ENCODE measurements at places on chromosomes 16 and 17.
A peak's percentile ranks its signal among the peaks of the same experiment; 100 is the strongest.

GRCh38 chr17:77096570-77097214, 44.1 kb upstream of the SEC14L1 start:
- DNase-seq: no peak

- DNase-seq: no peak
These were observed 89.3 kb upstream of the CIBAR2 start for GRCh38 chr16:85201574-85201973.

DNA sequence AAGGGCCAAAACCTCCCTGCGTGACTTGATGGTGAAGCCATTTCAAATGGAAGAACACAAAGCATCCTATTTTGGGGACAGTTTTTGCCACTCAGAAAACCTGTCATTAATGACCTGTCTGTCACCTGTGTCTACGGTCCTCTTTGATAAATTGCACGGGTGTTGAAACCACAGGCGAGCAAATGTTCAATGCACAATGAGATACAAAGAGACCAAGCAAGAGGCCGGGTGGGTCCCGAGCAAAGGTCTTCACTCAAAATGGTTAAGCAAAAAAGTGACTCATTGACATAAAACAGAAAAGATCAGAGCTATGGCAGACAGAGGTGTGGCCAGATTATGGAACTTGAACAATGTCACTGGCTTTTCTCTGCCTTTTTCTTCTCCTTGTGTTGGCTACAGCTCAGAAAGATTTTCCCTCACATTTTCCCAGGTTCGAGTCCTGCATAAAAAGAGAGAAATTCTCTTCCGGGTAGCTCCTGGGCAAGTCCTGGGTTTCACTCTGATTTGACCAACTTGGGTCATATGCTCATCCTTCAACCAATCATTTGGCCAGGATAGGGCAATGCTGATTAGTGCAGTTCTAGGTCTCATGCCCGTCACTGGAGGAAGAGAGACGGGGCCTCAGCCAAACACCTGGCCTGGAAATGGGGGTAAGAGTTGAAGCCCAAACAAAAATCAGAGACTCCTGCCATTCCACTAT, 92.2 kb downstream of the CMC2 start:
- DNase-seq: no peak

- DNase-seq: no peak
These were observed 8.7 kb upstream of the MKS1 start for GRCh38 chr17:58227733-58228132.

DNA sequence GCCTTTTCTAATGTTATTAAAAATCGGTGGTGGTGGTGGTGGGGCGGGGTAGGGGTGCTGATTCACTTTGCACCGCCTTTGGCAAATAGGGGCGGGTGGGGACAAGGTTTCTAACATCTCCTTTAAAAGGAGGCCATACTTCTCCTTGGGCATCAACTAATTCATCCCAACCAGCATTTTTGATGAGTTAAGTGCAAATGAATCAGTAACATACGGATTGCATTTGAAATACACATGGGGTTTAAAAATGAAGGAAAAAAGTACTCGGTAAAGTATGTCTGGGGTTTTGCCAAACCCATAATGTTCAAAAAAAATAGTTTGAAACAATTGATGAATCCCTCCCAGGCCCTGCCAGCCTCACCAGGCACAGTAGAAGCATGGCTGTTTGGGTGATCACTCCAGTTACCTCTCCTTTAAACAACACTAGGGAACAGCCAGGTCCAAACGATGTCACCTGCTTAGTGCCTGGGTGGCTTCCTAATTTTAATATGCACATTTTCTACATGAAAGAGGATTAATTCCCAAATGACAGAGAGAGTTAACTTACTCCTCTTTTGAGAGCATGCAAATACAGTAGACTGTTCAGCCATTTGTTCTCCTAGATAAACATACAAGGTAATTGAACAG, 107.2 kb downstream of the ANKFN1 start:
- no peak for DNase-seq

DNA sequence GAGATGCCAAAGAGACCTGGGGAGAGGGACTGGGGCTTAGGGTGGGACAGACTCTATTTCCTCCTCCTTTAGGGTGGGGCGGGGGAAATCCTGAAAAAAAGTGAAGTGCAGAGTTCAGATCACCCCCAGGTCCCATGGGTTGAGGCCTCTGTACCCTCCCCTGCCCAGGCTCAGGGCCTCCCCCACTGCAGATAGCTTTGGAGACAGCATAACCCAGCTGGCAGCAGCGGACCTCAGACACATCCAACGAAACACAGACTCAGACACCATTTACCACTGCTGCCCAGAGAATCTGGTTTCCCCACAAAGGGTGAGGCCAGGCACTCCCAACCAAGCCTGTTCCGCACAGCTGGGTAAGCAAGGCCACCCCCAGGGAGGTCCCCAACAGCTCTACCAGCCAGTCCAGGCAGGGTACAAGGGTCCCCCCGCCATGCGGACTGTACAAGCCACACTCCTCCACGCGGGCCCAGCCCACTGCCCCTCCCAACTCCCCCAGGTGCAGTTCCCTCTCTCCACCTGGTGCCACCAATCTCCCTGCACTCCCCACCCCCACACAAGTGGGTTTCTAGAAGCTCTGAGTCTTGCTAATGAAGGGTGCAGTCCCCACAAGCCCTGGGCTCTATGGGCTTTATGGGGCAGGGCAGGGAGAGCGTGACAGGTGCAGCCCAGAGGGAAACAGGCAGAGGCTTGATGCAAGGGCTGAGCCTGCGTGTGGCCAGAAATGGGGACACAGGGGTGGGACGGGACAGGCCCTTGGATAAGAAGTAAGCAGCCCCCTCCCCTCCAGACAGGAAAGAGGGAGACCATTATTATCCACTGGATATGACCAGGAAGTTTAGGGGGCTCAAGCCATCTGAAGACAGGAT, 8.9 kb downstream of the RHBDF2 start:
- DNase-seq: no peak

DNA sequence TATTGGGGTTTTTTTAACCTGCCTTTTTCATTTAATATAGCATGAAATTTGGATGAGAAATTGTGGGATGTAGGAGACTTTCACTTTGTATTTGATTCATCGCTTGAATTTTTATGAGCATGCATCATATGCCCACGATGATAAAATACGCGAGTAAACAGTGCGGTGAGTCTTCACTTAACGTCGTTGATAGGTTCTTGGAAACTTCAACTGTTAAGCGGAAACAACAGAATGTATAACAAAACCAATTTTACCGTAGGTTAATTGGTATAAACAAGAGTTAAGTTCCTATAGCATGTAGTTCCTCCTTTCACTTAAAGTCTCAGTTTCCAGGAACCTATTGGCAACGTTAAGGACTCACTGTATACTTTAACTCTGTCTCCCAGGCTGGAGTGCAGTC, 28.7 kb downstream of the MMP15 start:
- DNase-seq: no peak

DNA sequence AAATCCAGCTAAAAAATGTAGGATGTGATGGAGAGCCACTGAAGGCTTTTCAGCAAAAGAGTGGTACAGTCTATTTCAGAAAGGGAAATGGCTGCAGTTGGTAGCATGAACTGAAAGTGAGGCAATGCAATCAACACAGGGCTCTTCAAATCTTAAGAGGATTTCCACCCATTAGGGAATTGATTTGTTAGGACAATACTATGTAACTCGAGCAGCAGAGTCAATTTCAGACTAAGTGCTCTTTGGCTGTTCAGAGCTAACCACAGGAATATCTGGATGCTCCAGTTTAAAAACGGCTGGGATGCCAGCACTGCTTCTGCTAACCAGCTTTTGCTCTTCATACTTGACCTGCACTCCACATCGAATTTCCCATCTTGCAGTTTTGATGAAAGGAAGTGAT, 24.6 kb downstream of the CACNG1 start:
- peak; percentile 77 for DNase-seq

- peak; percentile 3 for DNase-seq
These were observed 26.2 kb upstream of the PIK3R5 start for GRCh38 chr17:8991514-8992285.

- no peak for DNase-seq
These were observed 586 bp downstream of the MEAK7 start for GRCh38 chr16:84503751-84504395.

DNA sequence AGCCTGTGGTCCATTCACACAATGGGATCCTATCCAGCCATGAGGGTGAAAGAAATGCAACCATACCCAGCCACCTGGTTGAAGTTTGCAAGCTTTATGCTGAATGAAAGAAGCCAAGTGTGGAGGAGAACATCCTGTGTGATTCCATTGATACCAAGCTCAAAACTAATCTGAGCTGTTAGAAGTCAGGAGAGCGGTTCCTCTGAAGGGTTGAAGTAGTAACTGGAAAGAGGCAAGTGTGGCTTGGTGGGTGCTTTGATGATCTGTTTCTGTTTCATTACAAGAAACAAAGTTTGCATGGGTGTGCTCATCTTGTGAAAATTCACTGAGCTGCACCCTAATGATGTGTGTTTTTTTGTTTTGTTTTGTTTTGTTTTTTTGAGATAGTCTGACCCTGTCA, 99.4 kb downstream of the SALL1 start:
- DNase-seq: no peak
